Muscle of leg (tissue), 16 donors: ENCODE measurements at places on chromosomes 2 and 18. TPM values are rescaled to one million over a fixed set of nuclear protein-coding genes. Genes with fewer than 3 reads are reported as not detected.

Gene ABCG5
- not detected for total RNA-seq

- DNase-seq, result no peak
Measured at GRCh38 chr2:118431997-118432396, 343.7 kb downstream of the INSIG2 start.

DNA sequence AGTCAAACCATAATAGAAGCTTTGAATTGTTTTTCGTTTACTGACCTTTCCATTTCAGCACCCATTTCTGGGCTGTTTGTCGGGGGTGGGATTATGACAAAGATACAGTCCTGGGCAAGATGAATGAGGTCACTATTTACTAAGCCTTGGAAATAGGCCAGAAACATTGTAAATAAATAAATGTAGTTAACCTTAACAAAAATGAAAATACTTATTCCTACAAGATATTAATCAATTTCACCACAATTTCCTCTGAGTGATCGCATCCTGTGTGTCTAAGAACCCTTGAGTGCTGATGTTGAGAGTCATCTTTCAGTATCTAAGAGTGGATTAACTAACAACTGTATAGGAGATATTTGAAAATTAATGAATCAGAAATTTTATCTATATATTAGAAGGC is 14.0 kb downstream of the ITGA4 start:
- DNase-seq, result no peak

GRCh38 chr2:97834610-97835009 is 121.2 kb downstream of the ZAP70 start:
- no peak for DNase-seq

DNA sequence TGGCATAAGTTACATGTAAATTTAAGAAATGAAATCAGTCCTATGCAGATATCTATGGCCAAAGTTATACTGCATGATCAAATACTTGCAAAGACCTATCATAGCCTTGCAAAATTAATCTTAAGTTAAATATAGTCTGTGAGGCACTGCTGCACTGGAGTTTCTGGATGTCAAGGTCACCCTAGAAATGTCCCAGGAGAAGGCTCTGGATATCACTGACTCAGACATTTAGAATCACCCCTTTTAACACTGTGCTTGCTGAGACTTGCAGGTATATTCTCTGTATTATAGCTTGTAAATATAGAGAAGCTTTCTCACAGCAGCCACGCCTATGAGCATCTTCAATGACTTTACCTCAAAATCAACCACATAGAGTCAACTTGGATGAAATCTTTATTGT is 51.5 kb downstream of the ETAA1 start:
- no peak for DNase-seq

DNA sequence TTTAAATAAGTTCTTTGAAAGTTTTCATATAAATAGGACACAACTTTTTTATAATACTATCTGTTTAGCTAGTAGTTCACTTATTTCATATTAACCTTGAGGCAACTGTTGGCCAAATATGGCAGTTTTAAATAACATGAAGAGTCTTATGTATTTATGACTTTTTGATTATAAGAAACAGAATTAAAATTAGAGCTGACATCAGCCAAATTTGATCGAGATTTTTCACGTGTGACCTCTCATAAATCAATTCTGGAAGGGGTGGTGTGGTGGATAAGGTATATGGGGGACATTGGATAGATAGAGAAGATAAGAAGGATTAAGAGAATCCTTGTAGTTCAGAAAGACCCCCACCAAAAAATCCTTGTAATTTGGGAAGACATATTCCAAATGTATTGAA is 776.6 kb downstream of the LRRTM4 start:
- no peak for DNase-seq

DNA sequence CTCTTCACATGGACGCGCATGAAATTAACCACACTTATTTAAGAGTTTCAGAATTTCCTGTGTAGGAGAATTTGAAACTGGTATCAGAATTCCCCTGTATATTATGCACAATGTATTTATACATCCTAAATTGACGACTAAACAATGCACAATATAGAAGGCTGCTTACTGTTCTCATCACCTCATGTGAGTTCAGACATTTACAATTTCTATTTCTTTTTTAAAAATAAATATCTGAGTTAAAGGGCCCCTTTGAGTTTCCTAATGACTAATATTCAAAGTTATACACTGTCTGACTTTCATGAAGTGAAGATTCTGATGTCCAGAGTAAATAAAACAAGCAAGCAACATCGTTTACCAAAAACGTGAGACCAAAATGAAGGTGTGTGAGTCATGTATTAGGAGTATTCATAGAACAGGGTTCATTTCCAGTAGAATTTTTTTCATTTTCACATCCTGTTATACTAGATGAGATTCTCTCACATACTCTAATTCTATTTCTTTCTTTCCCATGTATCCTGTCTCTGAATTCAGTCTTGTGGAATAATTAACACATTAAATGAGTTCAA is 406.2 kb downstream of the NUP35 start:
- DNase-seq, result no peak

DNA sequence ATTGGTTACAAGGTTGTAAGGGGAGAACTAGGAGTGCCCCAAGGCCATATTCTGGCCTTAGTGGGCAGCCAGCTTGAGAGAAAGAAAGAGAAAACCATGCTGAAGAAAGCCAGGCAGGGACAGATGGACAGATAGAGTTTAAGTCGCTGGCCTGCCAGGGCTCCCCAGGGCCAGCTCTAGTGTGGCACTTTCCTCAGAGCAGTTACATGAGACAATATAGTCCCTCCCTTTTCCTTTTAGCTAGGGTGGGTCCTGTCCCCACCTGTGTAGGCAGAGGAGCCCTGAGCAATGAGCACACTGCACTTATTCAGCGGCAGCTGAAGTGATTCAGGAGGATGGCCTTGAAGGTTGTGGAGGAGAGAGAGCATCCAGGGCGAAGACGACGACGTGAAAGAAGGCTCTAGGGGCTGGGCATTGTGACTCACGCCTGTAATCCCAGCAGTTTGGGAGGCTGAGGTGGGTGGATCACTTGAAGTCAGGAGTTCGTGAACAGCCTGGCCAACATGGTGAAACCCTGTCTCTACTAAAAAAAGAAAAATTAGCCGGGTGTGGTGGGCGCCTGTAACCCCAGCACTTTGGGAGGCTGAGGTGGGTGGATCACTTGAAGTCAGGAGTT is 152.0 kb upstream of the SLC1A4 start:
- no peak for DNase-seq

DNA sequence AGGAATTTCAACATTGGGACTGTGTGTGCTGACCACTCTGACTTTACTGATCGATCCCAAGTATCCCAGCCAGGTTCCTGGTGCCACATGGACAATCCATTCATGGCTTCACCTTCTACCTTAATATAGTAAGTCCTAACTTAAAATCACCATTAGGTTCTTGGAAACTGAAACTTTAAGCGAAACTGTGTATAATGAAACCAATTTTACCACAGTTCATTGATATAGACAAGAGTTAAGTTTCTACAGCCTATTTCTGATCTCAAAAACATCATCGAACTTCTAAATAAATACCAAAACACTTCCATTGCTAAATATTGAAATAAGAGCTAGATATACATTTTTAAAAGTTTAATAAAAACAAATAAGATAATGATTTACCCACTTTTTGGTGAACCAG is 4.4 kb upstream of the EXOC6B start:
- DNase-seq, result no peak

GRCh38 chr2:39618736-39619135 is 47.0 kb upstream of the TMEM178A start:
- no peak for DNase-seq

GRCh38 chr2:164473021-164473420 is 148.3 kb downstream of the GRB14 start:
- no peak for DNase-seq

GRCh38 chr18:27544206-27544605 is 359.1 kb upstream of the CHST9 start:
- DNase-seq, result no peak
